ENCODE measurements at places on chromosomes 16 and 17.

DNA sequence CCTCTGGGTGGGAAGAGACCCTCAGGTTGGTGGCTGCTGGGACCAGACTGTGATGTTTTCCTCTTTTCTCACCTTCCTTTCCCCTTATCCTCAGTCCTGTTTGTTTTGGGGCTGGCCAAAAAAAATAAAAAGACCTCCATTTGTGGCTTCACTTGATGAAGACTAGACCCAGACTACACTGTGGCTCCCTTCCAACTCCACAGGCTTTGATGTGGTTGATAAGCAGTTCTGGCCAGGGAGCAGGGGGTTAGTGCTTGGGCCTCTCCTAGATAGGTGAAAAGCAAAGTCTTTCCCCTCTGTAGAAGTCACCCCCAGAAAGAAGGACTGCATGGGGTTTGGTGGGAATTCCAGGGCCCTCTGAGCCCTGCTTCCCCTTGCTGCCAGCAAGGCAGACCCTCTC is 11.2 kb upstream of the ADAM11 start:
- no peak for DNase-seq

GRCh38 chr17:75387771-75388170 is 17.7 kb downstream of the GRB2 start:
- DNase-seq = no peak

DNA sequence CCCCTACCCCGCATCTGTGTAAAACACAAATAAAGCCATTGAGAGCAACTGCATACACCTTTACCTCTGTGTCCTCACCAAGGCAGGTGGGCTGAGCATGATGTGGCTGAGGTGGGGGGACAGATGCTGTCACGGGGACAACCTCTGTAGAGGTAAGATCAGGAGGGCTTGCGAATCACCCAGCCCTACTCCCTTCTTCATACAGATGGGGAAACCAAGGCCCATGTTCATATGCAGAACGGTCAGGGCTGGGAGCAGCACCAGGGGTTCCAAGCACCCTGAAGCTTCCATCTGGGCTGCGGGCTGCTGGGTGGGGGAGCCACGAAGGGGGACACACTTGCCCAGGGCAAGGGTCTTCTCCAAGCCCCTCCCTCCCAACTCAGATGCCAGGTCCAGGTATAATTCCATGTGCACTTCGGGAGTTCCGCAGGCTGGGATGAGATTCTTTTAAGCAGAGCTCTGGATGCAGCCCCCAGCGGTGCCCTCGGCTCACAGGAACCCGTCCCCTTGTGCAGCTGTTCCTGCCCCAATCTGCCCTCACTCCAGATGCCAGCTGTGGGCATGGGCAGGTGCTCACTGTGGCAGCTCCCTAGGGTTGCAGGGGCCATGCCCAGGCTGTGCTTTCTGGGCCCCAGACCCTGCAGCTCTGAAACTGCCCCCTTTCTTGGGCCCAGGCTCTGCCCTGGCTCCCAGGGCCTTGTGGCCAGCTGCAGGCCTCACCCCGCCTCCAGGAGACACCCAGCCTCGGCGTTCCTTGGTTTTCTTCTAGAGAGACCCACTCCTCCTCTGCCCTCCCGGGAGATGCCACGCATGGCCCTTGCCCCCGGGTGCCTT is 9.6 kb downstream of the CTRB1 start:
- no peak for DNase-seq

- no peak for DNase-seq
Measured at GRCh38 chr16:67971111-67971510, 2.7 kb upstream of the SLC12A4 start.

DNA sequence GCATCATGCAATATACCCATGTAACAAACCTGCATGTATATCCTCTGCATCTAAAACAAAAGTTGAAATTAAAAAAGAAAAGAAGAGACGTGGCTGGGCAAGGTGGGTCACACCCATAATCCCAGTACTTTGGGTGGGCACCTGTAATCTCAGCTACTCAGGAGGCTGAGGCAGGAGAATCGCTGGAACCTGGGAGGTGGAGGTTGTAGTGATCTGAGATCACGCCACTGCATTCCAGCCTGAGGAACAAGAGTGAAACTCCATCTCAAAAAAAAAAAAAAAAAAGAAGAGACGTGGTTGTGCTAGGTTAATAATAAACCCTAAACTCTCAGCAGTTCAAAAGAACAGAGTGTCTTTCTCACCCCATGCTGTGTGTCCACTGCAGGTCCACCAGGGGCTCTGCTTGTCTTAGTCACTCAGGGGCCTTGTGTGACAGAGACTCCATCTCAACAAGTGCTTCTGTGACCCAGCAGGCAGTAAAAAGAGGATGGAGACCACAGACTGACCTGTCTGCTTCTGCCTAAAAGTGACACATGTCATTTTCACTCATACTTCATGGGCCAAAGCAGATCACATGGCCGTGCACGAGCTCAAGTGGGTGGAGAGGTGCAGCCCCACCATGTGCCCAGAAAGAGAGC is 22.3 kb upstream of the N4BP1 start:
- DNase-seq = no peak

GRCh38 chr17:73646409-73647300 is 2.4 kb upstream of the SDK2 start:
- DNase-seq = no peak

- no peak for DNase-seq
Measured at GRCh38 chr17:47946929-47947397, 5.6 kb downstream of the PNPO start.

DNA sequence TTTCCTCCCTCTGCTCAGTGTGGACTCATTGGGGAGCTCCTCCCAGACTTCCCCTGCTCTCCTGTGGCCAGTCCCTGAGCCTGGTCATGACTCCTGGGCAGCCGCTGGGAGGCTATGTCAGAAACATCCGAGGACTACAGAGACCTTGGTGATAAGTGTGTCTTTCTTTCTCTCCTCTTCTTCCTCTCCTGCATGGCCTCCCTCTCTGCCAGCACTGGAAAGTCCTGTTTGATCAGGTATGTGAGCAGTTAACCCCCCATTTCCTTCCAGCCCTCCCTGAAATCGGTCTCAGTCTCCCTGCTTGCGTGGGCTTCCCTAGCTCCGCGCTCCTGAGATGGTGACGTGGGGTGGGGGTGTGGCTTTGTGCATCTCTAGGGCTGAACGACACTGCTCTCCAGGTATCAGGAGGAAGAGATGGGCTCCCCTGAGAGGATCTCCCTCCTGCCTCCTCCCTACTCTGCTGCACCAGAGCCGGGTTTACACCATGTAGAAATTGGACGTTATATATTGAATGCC is 2.1 kb downstream of the RHBDL3 start:
- no peak for DNase-seq

DNA sequence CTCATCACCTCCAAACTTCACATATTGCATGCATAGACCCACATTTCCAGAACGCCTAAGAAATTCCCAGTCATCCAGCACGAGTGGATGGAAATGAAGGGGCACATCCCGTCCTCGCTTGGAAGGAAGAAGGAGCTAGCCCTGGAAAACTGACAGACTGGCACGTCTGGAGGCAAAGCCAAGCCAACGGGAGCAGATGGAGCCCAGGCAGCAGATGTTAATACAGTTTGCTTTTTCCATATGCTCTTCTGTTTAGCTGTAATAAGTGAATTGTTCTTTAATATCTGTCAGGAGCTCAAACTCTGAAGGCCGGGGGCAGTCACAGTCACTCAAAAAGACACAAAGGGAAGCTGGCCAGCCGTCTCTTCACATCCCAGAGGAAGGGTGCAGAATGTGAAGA is 187.7 kb downstream of the XYLT1 start:
- no peak for DNase-seq

DNA sequence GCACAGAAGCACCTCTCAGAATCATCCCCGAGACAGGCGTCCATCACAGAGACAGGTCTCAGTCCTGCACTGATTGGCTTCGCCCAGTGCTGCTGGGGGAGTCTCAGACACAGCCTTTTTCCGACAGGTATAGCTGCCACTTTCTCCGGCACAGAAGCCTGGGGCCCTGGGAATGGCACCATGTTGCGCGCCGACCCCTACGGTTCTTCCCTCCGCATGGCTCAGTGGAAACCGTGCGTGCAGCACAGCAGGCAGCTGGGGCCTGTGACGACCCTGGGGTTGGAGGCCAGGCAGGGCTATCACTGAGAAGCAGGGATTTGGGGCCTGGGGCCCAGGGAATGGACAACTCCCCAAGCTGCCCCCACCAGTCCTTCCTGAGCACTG is 29.7 kb upstream of the CDH15 start:
- no peak for DNase-seq

Data from GM12878 (cell line).